ENCODE measurements at places on chromosomes 16 and 17.
A peak's percentile ranks its signal among the peaks of the same experiment; 100 is the strongest.

DNA sequence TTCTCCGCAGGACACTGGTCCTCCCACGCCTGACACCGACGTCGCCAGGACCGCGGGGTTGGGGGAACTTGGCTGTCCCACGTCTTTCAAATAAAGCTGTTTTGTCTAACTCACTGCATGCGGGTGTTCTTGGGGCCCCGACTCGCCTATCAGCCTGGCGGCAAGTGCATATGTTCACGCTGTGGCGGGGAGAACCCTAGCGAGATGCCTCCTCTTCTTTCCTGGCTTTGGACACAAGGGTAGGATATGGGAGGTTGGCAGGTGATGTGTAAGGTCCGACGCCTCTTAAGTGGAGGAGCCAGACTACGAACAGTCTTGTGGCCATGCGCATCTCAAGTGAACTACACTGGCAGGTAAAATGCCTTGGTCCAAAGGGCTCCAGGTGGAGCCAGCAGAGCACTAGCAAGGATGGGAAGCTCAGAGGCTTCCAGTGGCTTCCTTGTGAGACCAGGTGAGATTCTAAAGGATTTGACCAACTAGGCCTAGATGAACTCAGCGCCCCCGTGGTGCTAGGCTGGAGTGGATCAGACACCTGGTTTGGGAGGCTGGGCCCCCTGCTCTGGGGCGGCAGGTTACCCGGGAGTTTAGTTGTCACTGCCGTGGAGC, 873 bp upstream of the RPS2 start:
- DNase-seq = no peak

DNA sequence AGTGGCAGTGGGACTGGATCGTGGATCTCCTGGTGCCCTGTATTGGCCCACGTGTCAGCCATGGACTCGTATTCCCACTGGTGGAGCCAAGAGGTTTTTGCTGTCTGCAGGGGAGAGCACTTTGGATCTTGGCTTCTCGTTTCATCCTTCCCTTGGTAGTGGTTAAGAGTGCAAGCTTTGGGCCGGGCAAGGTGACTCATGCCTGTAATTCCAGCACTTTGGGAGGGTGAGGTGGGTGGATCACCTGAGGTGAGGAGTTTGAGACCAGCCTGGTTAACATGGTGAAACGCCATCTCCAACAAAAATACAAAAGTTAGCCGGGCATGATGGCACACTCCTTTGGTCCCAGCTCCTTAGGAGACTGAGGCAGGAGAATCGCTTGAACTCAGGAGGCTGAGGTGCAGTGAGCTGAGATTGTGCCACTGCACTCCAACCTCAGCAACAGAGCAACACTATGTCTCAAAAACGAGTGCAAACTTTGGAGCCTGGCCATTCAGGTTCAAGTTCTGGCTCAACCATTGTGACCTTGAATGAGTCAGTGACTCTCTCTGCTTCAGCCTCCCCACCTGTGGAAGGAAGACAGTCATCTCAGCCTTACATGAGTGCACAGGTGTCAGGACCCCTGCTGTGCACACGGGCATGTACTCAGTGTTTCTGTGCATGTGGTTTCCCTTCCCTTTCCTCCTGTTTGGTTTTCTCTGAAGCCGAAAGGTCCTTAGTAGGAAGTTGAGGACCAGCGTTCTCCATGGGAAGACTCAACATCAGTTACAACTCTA, 57.4 kb downstream of the PLCG2 start:
- DNase-seq = no peak

DNA sequence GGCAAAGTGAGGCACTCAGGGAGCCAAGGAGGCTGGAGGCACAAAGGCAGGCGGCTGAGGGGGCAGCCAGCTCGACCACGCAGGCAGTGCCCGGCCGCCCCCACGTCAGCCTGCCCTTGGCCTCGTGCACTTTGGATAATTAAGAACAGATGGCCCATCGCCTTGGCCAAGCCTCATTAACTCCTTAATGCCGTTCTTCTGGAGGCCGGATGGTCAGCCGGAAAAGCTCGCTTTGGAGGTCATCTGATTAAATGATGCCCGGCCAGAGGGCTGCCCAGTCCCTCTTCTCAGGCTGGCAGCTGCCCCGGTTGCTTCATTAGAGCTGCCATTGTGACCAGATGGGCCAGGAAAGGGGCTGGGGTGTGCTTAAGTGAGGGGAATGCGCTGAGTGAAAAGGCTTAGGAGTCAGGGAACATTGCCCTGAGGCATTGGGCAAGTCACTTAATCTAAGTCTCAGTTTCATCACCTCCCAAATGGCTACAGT, 364.0 kb downstream of the NPIPA8 start:
- no peak for DNase-seq

DNA sequence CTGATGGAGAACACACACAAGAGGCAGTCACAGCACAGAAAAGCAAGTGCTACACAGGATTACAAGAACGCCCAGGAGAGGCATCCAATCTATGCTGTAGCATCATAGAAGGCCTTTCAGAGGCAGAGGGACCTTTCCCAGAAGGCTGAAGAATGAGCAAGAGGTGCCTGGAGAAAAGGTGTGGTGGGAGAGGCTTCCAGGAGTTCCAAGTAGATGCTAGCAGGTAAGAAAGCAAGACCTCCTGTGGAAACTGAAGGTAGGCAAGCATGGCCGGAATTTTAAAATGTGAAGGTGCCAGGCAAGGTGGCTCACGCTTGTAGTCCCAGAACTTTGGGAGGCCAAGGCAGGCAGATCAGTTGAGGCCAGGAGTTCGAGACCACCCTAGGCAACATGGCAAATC, 2.1 kb downstream of the ARHGAP17 start:
- no peak for DNase-seq

DNA sequence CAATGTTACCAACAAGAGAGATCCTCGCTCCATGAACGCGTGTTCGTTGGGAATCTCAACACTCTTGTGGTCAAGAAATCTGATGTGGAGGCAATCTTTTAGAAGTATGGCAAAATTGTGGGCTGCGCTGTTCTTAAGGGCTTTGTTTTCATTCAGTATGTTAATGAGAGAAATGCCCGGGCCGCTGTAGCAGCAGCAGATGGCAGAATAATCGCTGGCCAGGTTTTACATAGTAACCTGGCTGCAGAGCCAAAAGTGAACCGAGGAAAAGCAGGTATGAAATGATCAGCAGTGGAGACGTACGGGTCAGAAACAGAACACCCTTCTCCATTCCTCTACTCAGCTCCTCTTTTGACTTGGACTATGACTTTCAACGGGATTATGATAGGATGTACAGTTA, 13.3 kb downstream of the SOCS1 start:
- no peak for DNase-seq

DNA sequence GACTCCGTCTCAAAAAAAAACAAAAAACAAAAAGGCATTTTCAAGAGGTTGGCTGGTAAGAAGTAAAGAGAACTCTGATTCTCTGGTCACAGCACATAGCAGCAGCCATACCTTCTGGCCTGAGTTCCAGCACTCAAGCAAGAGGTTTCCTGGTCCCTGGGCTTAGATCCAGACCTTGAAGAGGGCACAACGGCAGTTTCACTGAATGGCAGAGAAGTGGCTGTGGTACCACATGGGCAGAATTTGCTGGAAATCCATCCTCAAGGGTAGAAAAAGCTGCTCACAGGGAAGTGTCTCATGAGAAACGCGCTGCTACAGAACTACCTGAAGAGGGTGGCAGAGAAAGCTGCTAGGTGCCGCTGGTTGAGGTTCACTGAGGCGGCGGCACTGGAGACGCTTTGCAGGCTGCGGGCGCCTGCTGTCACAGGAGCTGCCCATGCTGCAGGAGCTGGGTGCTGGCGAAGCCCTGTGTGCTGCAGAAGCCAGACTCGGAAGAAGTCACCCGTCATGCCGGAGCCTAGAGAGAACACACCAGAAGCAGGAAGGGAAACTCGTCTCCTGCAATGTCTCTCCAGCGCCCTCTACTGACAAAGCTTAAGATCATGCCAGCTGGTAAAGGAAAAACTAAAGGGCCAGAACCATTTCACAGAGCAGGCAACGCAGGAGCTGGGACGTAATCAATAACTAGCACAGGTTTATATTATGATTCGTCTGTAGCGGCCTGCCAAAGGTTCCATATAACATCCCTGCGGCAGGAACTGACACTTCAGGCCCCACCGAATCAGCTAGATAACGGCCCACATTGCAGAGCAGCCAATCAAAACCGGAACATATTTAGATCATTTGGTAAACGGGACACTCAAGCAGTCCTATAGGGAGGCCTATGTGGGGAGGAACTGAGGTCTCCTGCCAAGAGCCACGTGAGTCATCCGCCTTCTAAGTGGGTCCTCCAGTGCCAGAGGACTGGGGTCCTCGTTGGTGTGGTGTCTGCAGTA, 5.4 kb upstream of the ZNF213 start:
- DNase-seq = peak; percentile 89

GRCh38 chr16:20879175-20880040, 20.8 kb downstream of the DCUN1D3 start:
- DNase-seq = peak; percentile 67

DNA sequence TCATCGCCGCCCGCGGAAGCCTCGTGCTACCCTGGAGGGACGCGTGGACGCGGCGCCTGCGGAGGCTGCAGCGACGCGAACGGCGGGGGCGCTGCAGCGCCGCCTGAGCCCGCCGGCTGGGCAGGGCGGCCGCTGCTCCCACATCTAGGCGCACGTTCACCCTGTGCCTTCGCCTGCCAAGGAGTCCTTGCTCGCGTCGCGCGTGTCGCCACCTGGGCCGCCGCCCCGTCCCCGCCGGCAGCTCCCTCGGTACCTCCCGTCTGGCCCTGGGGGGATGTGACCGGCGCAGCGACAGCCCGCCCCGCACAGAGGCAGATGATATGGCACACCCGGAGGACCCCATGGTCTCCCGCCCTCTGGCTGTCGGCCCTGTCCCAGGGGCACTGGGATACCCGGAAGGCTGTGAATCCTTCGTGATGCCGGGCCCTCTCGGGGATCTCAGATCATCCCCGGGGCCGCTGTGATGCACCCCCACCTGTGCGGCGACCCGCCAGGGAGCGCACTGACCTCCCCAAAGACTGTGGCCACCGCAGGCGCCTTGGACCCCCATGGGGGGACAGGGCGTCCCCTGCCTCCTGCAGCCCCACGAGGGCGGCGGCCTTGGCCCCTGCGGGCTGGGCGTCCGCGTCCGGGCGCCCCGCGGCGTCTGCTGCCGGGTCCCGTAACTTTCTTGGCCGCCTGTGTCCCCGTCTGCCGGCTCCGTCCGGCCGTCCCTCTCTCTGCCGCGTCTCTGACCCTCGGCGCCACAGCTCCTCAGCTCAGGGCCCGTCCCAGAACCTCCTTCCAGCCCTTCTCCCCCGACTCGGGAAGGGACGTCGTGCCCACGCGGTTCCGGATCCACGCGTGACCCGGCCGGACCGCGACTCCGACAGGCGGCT, 689 bp upstream of the TBC1D24 start:
- no peak for DNase-seq

GRCh38 chr16:19106625-19107020, 7.1 kb upstream of the ITPRIPL2 start:
- DNase-seq = no peak

GRCh38 chr17:28474111-28474531, 677 bp downstream of the SLC13A2 start:
- no peak for DNase-seq

DNA sequence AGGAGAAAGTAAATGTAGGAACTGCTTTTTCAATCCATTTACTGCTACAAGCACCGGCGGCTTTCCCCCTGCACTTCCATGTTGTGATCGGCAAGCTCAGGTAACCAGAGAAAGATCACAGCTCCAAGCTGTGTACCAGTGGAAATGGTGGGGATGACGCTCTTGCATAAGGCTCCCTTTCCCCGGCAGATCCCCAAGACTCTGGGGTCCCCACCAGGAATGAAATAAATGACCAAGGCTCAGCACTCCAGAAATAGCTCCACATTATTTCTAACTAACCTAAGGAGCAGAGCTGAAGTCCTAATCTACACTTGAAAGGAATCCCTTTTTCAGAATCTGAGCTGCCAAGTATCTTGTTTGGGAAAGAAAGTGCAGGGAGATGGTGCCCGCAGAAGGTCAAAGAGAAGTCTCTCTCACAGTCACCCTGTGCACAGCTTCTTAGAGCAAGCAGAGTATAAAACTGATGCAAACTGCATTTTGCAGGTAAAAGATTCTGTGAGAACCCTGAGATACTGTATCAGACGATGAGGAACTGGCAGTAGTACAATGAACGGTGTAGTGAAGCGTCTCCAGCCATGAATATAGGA, 11.1 kb downstream of the GRB2 start:
- no peak for DNase-seq

- DNase-seq = no peak
Measured at GRCh38 chr17:77832180-77832560, 126.3 kb upstream of the TNRC6C start.

- DNase-seq = no peak
Measured at GRCh38 chr16:67848118-67848517, 625 bp upstream of the CENPT start.

DNA sequence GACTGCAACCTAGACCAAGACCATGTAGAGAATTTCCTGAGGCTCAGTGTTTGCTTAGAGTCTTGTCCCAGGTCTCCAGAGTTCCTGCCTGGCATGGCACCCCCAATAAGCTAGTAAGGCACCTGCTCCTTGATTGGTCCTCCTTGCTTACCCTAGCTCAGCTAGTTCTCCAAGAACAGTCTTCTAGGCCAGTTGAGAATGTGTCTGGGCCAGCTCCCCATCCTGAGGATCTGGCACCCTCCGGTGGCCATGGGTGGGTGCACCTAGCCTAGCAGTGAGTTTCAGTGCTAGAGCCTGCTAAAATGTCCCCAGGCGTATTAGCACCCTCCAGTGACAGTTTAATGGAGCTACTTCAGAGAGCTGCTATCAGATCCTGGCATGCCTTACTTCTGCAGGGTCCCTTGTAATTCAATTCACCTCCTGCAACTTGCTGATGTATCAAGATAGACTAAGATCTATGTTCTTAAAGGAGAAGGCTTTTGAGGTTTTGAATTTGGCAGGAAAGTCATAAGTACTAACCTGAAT, 44.4 kb upstream of the MED13 start:
- peak; percentile 77 for DNase-seq
